ENCODE measurements at places on chromosomes 7 and 10.

DNA sequence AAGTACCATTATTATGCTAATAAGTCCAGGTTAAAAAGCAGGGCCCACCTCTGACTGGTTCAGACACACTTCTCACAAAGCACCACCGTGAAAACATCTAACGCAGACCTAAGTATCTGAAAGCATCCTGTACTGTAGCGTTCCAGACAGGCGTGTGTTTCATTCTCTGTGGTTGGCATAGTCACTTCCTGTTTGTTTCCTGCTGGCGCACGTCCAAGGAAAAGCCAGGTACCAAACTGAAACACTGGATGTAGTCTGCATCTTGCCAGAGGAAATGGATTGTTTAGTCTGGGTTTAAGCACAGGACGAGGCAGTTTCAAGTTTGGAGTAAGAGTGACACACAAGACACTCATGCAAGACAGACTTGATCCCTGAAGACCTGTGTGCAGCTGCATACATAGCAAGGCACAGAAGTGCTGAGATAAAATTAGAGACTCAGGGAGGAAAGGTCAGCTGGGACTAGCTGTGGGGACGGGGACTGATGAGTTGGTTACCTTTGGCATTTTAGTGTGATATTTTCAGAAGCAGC, 23.3 kb downstream of the BPGM start:
- DNase-seq: peak; percentile 47

DNA sequence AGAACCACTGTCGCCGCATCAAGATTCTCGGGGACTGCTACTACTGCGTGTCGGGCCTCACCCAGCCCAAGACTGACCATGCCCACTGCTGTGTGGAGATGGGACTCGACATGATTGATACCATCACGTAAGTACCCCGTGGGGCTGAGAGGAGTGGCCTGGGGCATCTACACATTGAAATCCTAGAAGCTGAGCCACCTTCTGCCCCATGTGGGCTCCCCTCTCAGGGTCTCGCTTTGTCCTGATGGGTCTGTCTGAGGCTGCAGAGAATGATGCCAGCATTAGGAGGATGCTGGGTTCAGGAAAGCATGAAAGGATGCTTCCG, 74.5 kb downstream of the ADCY1 start:
- no peak for DNase-seq

GRCh38 chr10:78288663-78289062, 255.0 kb downstream of the RPS24 start:
- no peak for DNase-seq

GRCh38 chr10:65325913-65326312, 1599.9 kb upstream of the LRRTM3 start:
- DNase-seq: no peak

DNA sequence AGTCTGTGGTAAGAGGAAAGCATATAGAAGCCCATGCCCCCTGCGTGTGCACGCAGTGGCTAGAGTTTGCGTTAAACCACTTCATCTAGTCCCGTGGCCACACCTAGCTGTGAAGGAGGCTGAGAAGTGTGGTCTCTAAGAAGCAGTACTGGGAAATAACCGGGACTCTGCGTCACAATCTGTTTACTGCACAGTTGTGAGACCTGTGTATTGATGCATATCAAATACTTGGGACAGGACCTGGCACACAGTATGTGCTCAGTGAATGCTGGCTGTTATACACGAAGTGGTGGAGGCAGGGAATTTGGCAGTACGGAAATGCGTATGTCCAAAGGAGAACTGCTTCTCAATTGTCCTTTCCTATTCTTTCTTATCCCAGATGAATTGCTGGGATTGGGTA, 149.5 kb downstream of the ARHGAP21 start:
- DNase-seq: no peak

DNA sequence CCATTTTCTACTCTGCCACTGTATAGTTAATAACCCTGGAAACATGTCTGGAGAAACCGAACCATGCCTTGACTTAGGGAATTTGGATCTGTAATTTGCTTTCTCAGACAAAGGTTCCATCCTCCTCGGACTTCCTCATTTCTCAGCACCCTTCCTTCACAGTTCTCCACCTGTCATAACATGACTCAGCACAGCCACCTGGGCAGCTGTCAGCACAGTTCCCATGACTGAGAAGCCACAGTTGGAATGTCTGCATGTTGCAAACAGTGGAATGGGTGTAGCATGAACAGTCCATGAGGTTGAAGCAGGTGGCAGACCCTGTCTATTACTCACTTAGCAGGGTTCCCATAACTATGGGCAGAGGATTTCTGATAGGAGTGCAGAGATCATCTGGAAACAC, 634 bp upstream of the OR9A4 start:
- no peak for DNase-seq

Measured in hematopoietic multipotent progenitor cell treated with erythropoietin and hydrocortisone succinate and interleukin-3 and kit ligand, for 8 days (in vitro differentiated cells).